ENCODE measurements at places on chromosomes 7 and 10.

DNA sequence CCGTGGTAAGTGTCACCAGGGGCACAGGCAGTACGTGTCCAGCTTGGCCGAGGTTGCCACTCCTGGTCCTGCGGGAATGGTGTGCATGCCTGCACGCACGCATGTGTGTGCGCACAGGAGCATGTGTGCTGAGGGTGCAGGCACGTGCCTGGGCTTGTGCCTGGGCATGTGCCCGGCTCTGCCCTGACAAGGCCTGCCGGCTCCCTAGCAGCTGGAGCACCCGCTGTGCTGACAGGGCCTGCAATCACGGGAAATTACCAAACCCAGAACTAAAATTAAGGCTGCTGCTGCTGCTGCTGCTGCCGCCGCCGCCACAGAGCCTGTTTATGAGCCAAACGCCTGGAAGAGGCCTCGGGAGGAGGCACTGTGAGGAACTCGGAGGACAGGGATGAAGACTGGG lies 28.7 kb downstream of the GHRHR start:
- no peak for DNase-seq

DNA sequence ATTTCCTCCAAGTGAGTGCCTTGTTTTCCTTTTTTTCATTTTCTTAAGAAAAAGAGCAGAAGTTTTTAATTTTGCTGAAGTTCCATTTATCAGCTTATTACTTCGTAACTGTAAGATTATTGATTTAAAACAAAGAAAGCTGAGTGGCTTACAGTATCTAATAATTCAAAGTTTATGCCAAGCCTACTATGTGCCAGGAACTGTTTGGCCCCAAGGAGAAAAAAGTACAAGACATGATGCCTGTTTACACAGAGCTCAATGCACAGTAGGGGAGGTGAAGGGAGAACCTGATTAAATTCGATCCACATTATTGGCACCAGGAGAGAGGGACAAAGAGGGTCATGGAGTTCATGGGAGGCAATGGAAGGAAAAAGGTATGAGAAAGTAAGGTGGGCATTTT lies 419.3 kb upstream of the ZMIZ1 start:
- no peak for DNase-seq

DNA sequence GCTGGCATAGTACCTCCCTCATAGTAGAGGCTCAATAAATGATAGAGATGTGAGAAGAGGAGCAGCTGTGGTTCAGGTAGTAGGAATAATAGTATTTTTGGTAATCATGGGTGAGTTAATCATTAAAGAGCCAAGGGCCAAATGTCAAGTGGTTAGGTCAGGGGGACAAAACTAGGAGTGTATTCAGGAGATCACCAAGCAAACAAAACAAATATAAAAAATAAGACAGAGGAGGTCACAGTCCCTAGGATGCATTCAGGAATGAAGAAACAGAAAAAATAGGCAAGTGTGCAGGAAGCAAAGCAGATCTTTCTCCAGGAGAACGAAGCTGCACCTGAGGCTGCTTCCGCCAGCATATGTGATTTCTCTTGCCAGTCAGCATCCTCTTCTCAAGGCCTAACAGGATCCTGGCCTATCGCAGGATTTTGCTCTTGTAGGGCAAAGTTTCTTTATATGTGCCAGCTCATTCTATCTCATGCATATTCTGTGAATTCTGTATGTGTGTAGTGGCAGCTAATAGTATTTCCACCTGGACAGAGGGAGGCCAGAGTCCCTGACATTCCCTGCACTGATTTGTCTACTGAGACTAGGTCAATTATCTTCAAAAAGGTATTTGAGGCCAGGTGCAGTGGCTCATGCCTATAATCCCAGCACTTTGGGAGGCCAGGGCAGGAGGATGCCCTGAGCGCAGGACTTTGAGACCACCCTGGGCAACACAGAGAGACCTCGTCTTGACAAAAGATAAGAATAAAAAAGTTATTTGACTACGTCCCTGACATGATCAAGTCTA lies 82.7 kb downstream of the AKR1D1 start:
- no peak for DNase-seq

GRCh38 chr7:87152897-87153641 lies 816 bp downstream of the DMTF1 start:
- peak; percentile 9 for DNase-seq

DNA sequence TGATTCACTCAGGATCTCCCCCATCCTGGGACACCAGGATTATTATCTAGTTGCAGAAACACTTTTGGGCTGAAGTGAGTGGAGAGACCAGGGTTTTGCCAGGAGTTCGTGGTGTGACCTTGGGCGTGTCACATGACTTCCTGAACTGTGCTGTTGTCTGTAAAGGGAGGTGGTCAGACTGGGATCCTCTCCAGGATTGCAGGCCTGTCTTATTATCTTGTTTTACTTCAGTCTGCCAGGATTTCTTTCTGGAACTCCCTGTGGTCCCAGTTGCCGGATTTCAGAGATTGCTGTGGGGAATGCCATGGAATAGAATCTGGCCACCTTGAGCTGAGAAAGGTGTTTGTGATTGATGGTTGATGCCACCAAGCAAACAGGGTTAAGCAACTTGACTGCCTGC lies 35.8 kb downstream of the CRCP start:
- DNase-seq, result no peak

Measured in effector memory CD8-positive, alpha-beta T cell (primary cell).